ENCODE measurements at places on chromosomes 1 and 21. TPM values are rescaled to one million over a fixed set of nuclear protein-coding genes. Genes with fewer than 3 reads are reported as not detected.

Gene BROX
- 45.1 TPM for total RNA-seq

Gene SSBP3
- 56.4 TPM for total RNA-seq

Gene SRRM1
- 110 TPM for total RNA-seq

DNA sequence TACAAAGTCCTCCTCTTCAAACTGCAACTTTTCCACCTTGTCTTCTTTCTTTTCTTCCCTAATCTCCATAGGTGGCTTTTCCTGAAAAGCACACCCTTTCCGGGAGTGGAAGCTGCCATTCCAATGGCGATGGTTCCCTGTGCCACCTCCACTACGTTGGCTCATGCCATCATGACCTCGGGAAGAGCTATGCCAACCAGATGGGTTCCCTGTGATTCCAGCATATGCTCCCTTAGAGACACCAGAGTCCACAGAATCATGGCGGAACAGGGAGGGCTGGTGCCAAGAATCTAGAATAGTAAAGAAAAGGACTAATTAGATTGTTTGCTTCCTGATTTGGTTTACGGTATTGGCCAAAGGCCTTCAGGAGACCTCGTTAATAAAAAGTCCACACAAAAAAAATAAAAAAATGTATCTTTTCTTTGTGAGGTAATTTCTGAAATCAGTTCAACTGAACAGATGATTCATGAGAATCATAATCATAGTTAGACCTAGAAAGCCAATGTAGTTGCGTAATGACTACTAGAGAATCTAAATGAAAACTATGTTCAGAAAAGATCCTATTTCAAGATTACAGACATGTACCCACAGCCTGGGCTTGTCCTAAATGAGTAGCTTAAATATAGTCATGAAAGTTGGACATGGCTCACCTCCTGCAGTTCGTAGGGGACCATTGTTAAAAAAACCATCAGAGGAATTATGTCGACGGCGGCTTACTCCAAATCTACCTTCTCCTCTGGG is 30.9 kb upstream of the CCDC17 start:
- no peaks in the 10 kb centered on the region for H3K27me3 ChIP-seq
- no peak overlapping the region for H3K27ac ChIP-seq
- H3K4me1 ChIP-seq: no peaks in the 10 kb centered on the region
- no peak overlapping the region for H3K4me3 ChIP-seq

GRCh38 chr1:92804721-92805201 is 19.9 kb upstream of the EVI5 start:
- H3K27me3 ChIP-seq: no peaks in the 10 kb centered on the region
- peaks cover 5% of the 10 kb centered on the region for H3K4me1 ChIP-seq
- peak overlapping the region; percentile 64 for H3K27ac ChIP-seq
- H3K36me3 ChIP-seq: no peaks in the 10 kb centered on the region

- no peak for DNase-seq
- no peak overlapping the region for H3K4me3 ChIP-seq
- H3K27me3 ChIP-seq: no peaks in the 10 kb centered on the region
- H3K27ac ChIP-seq: no peak overlapping the region
- H3K4me1 ChIP-seq: no peaks in the 10 kb centered on the region
- no peaks in the 10 kb centered on the region for H3K36me3 ChIP-seq
Measured at GRCh38 chr1:187261637-187262036, 432.9 kb downstream of the PLA2G4A start.

All from osteocyte (in vitro differentiated cells).